ENCODE measurements at places on chromosomes 1 and 21.

DNA sequence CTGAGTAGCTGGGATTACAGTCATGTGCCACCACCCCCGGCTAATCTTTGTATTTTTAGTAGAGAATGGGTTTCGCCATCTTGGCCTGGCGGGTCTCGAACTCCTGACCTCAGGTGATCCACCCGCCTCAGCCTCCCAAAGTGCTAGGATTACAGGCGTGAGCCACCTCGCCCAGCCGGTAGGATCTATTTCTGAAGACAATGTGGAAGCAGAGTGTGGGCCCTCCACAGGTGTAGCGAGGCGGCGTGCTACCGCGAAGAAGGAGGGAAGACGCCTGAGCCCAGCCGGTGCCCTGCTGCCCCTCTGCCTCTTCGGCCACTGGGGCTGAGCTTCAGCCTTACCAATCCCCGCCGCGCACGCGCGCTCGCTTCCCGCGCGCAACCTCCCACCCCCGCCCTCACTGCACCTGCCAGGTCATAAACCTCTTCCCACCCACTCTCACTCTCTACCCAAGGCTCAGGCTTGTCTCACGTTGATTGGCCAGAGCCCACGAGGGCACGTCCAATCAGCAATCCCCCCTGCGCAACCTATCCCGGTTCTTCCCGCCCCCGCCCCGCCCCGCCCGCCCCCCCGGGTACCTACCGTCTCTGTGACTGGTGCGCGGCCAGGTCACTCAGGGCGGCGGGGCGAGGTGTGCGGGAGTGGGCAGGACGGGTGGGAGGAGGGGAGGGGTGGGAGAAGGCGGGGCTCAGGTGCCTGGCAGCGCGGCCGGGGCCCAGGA, 409 bp upstream of the HOOK1 start:
- peak; percentile 92 for DNase-seq

- no peak for DNase-seq
Observed at GRCh38 chr1:43069461-43070050, 102.5 kb downstream of the EBNA1BP2 start.

DNA sequence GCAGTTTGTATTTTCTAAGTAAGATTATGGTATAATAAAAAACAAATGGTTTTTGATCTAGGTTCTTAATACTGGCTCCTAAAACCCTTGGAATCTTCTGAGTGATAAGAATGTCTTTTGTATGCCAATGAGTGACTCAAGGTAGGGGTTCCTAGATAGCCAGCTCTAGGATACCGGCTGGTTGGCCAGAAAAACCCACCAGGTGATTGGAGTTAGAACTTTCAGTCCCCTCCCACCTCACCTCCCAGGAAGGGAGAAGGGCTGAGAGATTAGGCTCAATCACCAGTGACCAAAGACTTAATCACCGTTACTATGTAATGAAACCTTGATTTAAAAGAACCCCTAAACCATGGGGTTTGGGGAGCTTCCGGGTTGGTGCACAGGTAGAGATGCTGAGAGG, 8.7 kb upstream of the BRDT start:
- no peak for DNase-seq

- no peak for DNase-seq
Observed at GRCh38 chr1:107724648-107725047, 240.3 kb downstream of the VAV3 start.

- peak; percentile 64 for DNase-seq
Observed at GRCh38 chr1:112706505-112707220, at the start of gene RHOC. TSS of gene RHOC (minus strand) at chr1:112707127. CDS start at chr1:112703799, 3,328 bp downstream.

DNA sequence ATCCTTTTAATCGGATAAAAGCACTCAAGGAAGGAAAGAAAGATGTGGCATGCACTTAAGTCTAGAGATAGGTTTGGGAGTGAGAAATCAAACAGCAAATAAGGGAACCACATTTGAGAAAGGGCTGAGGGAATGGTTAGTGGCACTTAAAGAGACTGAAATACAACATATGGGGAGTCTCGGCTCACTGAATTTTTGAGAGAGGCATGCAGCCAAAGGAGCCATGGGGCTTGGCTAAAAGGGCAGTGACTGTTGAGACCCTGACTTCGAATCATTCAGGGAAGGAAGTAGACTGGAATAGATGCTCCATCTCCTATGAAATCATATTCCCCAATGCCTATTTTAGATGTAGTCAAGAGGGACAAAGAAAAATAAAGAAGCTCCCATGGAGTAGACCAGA, 58.3 kb upstream of the HAO2 start:
- no peak for DNase-seq

GRCh38 chr1:165914136-165914798, 86.9 kb downstream of the UCK2 start:
- DNase-seq: peak; percentile 60

GRCh38 chr21:14836950-14837349, 227.8 kb downstream of the NRIP1 start:
- DNase-seq: no peak

- DNase-seq: no peak
Observed at GRCh38 chr21:44654576-44655175, at the start of gene KRTAP12-4. TSS of gene KRTAP12-4 (minus strand) at chr21:44654659. CDS start at chr21:44654614, 45 bp downstream.

DNA sequence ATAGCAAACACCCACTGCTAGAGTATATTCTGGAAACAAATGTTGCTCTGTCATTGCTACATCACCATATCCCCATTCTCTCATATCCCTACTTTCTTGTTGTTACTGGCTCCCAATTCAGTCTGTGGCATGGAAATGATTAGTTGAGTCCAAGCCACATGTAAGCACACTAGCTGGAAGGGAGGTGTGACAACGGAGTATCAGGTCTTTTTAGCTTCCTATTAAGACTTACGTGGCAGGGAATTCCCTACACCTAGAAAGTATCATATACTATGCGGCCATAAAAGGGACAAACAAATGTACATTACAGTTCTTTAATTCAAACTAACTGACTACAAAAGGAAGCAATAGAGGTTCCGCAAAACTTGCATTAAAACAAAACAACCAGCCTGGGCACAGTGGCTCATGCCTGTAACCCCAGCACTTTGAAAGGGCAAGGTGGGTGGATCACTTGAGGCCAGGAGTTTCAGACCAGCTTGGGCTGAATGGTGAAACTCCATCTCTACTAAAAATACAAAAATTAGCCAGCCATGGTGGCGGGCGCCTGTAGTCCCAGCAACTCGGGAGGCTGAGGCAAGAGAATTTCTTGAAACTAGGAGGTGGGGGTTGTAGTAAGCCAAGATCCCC, 48.6 kb downstream of the INTS7 start:
- DNase-seq: no peak

DNA sequence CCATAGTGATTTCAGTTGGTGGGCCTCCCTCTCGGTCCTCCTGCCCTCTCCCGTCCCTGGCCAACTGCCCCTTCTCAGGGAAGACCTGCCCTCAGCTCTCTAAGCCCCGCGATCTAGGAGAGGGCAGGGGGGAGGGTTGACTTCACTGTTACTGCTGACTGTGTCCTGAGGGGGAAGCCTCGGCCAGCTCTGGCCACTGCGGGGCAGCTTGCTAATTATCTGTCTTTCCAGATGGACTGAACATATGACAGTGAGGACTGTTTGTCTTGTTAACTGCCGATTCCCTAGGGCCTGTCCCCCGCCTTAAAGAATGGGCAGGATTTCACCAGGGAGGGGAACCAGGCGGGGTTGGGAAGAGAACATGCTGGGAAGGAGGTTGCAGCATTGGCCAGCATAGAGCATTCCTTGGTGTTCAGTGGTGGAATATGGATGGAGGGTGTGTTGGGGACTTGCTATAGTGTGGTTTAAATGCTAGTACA, 22.9 kb downstream of the NIPAL3 start:
- no peak for DNase-seq

GRCh38 chr1:55441489-55441888, 226.3 kb upstream of the USP24 start:
- no peak for DNase-seq

- no peak for DNase-seq
Observed at GRCh38 chr1:31412732-31413404, at the start of gene SERINC2. TSS of gene SERINC2 (plus strand) at chr1:31413213. CDS start at chr1:31413266, 53 bp downstream.
